NCI-H1436 (cell line): ENCODE measurements at places on chromosomes 6 and 20.

DNA sequence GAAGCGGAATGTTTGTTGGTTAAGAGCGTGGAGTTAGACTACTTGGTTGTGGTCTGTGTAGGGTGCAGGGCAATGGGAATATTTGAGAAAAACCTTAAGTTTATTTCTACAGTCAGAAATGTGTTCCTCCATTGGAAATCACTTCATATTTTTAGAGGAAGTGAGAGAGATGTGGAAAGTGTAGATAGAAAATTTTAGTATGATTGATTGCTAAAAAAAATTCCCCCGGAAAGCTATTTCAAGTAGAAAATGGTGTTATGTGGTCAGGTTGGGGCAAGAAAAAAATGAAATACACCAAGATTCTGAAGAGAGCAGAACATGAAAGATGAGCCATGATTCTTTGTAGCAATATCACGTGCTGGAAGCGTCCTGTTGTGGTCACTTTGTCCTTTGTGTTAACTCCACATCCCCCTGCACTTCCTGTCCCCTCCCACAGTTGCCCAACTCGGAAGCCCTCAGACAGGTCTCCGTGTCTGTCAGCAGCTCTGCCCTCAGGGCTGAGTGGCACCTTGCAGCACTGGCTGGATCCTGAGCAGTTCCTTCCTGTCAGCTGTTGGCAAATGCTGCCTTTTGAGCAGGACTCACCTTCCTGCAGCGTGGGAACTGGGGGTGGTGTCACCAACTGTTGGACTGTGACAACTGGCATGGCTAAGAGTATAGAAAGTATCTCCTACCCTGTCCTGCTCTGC is 137.5 kb upstream of the SLC24A3 start:
- DNase-seq: no peak

DNA sequence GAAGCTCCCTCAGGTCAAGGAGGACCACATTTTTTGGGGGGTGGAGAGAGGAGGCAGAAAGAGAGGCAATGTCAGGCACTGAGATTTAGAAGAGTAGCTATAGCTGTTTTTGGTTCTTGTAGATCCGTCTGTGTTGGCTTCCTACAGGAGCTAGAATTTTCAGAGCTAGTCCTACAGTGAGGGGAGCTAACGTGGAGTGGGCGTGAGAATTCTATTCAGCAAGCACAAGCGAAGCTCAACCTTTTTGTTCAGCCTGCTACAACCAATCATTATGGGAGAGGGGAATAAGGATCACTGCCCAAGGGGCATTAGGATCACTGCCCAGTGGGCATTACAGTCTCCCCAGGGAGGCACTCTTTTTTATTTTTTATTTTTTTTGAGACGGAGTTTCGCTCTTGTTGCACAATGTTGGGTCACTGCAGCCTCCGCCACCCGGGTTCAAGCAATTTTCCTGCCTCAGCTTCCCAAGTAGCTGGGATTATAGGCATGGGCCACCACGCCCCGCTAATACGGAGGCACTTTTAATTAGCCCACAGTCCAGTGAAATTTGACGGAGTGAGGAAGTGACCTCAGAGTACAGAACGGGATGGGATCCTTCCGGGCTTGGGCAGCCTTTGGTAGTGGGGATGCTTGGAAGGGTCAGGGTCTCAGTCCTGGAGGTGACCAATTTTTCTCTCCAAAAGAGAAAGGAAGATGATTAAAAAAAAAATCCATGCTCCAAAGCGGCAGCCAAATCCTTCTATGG is 1.1 kb upstream of the PANK2 start:
- no peak for DNase-seq

DNA sequence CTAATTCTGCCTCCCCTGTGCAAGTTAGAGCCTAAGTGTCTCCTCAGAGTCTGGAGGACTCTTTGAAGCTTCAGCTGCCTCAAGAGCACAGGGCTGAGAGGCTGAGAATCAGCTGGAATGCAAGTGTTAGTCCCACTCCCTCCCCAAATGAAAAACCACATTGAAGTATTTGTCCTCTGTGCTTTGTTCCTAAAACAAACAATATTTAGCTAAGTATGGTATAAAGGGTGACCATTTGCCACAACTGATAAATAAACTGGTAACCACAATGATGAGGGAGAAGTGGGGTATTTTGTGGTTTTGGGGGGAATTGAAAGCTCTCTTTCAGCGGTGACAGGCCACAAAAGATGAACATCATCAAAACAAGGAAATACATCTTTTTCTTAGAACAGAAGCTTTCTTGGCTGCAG is 91.7 kb upstream of the HDDC2 start:
- DNase-seq: no peak

DNA sequence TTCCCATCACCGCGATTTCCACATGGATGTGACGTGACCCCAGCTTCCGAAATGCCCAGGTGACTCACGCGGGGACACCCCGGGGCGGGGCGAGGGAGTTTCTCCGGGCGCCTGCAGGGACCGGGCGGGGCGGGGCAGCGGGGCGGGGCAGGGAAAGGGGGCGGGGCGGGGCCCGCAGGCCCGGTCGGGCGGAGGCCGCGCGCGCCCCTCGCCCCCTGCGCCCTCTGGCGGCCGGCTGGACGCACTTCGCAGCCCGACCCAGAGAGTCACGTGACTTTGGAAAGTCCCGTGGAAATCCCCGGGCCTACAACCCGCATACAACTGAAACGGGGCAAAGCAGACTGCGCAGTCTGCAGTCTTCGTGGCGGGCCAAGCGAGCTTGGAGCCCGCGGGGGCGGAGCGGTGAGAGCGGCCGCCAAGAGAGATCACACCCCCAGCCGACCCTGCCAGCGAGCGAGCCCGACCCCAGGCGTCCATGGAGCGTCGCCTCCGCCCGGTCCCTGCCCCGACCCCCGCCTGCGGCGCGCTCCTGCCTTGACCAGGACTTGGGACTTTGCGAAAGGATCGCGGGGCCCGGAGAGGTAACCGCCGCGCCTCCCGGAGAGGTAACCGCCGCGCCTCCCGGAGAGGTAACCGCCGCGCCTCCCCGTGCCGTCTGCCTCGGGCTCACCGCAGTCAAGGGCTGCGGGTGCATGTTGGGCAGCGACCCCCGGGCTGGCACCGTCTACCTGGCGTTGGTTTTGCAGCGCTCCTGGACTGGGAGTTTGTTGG is at the start of gene TNFAIP3:
TSS of gene TNFAIP3 (plus strand) at position 346 of the 771 bp plus-strand sequence. CDS start 3,969 bp downstream, outside the sequence.
- peak; percentile 85 for DNase-seq

- DNase-seq: no peak
Measured at GRCh38 chr6:159533016-159533415, 160.0 kb downstream of the SOD2 start.

DNA sequence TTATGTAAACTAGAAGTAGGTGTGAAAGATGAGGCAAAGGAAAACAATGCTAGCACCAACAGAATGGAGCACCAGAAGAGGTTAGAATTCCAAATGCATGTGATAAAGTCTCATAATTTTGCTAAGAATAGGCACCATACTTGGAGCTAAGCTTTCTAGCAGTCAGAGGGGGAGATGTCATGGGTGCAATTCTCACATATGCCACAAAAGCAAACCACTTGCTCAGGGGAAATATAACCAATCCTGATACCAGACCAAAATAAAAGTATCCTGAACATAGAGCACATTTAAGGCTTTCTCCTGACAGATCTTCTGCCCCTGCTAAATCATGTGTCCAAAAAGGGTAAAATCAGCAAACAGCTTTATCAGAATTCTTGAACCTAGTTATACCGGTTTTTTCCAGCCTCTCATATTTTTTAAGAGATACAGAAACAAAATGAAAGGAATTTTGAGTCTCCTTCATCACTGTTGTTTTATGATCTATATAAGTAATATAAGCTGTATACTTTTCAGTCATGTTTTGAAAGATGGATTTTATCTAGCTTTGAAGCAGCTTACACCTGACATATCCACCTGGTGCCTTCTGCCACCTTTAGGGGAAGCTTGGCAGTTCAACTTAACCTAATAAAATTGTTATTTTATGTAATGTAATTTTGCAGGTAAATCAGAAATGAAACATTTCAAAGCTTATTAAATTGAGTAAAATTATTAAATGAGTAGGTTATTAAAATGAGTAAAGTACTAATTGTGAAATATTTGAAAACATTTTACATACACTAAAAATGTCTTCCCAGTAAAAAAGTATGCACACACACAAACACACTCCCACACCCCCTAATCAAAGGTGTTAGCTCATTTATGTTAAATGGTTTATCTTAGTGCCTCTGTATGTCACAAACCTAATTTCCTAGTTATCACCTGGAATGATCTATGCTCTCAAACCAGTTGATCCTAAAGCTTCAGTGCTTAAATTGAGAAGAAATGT is 2.8 kb downstream of the SPO11 start:
- no peak for DNase-seq

DNA sequence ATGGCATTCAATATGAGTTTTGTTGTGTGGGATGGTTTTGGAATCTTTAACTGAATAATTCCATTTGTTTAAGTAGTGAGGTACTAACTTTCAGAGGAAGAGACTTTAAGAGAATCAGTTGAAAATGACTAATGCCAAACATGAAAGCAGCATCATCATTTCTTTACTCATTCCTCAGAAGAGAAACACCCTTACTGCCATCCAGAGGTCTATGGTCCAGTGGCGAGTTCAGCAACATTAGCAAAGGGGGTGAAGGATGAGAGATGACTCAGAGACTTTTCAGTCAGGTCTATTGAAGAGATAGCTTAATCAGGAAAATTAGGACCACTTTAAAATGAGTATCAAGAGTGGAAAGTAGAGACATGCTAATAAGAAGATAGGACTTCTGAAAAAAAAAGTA is 118.8 kb downstream of the COL19A1 start:
- DNase-seq: no peak

DNA sequence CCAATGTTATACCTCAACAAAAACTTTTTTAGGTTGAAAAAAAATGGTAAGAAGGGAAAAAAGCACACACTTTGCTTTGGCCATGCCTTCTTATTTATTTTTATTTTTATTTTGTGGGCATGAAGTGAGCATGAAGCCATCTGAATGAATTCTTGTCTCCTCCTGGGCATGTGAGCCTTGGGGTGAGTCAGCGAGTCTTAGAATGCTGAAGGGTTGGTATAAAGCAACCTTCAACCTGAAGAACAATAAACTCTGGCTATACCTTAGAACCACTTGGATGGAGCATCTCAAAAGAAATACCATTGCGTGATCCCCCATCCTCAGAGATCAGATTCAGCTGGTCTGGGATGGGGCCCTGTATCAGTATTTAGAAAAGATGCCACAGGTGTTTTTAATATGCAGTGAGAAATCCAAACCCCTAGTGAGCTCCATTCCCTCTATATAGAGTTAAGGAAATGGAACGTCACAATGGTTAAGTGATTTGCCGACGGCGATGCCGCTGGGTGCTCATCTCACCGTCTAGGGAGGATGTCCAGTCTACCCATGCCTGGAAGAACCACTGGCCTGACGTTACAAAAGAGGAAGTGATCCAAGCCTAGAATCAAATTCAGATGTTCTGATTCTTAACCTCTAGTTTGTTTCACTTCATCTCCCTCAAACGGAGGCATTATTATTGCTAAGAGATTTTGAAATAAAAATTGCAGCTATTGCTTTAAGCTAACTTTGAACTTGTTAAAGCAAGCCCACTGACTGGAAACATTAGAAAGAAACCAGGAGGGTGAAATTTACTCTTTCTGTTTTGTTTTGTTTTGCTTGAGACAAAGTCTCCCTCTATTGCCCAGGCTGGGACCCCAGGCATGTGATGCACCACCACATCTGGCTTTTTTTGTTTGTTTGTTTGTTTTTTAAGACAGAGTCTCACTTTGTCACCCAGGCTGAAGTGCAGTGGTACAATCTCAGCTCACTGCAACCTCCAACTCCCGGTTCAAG is 67.1 kb downstream of the EDN1 start:
- DNase-seq: no peak

DNA sequence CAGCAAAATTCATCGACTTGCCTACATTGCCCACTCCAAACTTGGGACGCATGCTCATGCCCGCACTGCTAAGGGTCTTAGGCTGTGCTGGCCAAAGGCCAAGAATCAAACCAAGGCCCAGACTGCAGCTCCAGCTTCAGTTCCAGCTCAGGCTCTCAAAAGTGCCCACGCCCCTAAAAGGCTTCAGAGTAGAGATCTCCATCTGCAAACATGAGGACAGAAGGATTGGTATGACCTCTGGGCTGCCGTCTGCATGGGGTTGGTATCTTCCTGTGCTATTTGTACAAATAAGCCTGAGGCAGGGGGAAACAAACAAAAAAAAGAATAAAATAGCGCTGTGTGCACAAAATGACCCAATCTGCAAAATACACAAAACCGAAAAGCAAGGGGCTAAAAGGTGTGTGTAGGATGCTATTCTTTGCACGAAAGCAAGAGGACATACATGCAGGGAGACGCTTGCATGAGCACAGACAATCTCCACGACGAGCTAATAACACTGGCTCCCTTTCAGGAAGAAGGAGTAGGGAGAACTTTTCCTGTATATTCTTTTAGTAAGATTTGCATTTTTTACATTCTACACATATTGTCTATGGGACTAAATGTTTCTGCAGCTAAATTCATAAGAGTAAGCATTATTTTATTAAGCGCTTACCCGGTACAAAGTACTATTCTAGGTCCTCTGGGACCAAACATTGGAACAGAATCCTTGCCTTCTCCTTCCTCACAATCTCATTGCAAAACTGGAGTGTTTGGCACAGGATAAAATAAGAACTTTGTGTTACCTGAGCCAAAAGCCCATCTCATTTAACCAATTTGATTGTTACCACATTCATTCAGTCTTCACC is 33.1 kb downstream of the ATP9A start:
- no peak for DNase-seq

- DNase-seq: no peak
Measured at GRCh38 chr20:50459124-50459918, 50.9 kb upstream of the PTPN1 start.

DNA sequence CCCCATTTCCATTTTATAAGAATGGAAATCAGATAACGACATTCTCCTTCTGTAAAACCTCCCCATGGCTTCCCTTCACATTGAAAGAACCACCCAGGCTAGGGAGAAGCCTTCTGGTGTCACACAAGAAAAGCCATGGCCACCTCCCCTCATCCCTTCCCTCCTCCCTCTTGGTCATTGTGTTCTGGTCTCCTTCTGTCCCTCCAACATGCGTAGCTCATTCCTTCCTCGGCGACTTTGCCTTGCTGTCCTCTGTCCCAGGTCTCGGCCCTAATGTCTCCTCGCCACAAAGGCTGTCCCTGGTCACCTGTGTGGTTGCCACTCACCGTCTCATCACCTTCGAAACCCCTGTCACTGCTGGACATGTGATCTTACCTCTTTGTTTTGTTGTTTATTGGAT is 193.9 kb downstream of the BCAS1 start:
- no peak for DNase-seq

- DNase-seq: no peak
Measured at GRCh38 chr6:38571721-38572120, 68.0 kb downstream of the BTBD9 start.

GRCh38 chr6:98847416-98847778 is 13.0 kb downstream of the POU3F2 start:
- no peak for DNase-seq

GRCh38 chr20:8304124-8304816 is 172.2 kb downstream of the PLCB1 start:
- DNase-seq: no peak
